RPMI8226 (cell line): ENCODE measurements at places on chromosomes 16 and 17.

DNA sequence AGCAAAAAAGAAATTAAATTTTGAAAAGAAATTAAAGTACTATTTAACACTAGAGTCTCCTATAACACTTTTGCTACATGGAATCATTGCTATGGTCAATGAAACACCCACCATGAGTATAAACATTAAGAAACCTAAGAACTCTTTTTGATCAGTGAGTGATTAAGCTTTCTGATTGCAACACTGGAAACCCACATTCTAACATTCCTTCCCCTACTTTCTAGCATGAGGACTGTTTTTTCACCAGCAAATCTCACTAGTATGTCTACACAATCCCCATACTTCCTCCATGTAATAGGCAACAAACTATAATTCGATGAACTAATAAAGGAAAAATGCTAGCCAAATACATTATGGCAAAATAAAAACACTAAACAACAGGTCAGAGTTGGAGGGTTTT lies 54.7 kb downstream of the SKAP1 start:
- no peak for DNase-seq

DNA sequence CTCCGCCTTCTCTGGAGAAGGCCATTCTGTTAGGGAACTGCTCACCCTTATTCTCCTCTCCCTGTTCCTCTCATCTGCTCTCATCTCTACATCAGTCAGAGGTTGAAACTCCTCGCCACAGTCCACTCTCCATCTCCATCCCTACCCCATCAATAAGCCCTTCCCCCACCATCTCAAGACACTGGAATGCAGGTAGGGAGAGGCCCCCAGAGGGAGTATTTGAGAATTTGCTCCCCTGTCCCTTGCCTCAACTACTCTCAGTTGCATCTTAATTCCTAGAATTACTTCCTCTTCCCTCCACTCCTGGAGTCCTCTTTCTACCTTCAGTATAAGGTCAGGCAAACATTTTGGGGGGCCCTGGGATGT lies 2.0 kb upstream of the AATF start:
- DNase-seq, result no peak

DNA sequence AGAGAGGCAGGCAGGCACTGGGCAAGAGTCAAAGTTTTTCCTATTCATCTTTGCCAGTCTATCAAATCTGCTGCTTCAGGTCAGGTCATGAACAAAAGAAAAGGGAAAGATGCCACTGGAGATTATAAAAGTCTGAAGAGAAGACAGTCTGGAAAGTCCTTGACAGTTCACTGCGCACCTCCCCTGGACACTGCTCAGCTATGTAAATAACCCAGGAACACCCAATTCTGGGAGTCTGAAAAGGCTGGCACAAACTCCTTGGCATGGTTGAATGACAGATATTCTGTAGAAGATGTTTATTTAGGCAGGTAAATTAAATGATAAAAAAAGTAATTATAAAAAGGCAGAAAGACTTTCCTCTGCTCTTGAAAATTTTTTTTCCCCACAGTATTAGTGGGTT lies 5.2 kb upstream of the CORO6 start:
- no peak for DNase-seq

DNA sequence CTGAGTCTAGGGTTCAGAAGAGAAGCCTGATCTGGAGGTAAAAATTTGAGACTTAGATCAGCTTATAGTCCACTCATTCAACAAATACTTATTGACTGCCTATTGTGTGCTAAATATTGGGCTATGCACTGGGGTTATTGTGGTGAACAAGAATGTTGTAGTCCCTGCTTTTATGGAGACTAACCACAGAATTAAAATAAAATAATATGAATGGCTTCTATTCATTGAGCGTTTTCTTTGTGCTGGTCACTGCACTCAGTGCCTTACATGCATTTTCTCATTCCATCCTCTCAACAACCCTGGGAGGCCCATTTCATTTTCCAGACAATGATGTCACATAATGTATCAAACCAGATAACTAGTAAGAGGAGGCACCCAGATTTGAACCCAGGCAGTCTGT lies 4.8 kb downstream of the NEK8 start:
- DNase-seq, result no peak
